Spinal cord (tissue), 10 donors: ENCODE measurements at places on chromosomes 6 and 20.

DNA sequence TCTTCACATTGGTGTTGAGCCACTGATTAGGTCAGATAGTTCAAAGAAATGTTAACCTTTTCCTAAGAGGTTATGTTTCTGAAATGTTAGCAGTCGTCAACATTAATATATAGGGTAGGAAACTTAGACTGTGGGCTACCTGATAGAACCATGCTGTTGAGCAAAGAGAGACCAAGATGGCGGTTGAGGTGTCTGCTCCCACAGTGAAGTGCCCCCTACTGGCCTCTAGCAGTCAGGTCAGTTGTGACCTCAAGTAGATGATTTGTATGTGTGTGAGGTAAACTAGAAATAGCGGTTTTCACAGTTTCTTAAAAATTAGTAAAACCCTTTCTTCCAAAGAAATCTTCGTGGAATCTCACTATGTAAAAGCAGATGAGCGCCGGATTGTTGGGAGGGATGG is 40.3 kb downstream of the MTHFD1L start:
- DNase-seq = no peak

DNA sequence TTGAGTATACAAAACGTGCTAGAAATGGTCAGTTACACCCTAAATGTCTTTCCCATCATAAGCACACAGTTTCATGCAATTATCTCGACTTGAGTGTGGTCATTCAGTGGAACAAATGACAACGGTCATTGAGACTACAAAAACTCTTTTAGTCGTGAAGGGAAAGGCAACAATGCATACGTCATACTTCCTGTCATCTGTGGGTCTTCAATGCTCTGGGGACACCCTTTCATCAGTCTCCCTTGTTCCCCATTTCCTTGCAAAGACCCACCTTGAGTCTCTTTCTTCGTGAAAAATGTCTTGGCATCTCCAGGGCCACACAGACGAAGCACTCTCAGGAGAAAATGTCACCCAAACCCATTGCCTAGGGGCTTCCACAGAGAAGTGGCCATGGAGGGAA is 238.5 kb downstream of the GMPR start:
- DNase-seq = no peak

DNA sequence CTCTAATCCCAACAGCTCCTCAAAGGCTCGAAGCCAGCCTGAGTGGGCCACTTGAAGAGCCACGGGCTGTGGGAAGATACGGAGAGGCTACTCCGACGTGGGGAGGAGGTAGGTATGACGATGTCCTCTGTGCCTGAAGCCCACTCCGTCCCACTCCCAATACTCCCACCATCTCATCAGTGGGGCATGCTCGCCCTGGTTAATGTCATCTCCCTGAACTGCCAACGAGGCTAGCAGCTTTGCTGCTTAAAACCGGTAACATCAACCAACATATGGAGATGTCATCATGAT is 11.1 kb downstream of the NRN1 start:
- DNase-seq = no peak

DNA sequence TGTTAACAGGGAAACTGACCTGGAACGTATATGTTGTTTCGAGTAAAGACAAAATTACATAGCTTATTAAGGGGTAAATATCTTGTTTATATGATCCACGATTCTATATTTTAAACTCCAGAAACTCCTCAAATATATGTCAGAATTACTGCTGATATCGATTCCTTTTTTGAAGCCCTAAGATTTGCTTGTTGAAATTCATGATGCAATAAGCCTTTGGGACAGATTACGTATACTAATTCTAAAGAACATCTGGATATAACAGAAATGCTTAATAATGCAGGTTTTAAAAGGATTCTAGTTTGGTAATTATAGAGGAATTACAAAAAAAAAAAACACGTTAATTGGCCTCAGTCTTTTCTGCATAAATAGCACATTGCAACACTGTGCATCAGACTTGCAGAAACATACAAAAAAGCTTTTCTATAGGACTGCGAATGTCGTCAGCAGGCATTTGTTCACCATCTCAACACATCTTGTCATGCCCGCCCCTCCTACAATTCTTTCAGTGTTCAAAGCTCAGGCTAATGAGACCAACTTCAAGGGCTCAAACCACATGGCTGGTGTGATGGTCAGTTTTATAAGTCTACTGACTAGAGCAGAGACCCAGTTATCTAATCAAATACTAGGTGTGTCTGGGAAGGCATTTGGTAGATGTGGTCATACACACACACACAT is 74.9 kb downstream of the AGPAT4 start:
- no peak for DNase-seq

DNA sequence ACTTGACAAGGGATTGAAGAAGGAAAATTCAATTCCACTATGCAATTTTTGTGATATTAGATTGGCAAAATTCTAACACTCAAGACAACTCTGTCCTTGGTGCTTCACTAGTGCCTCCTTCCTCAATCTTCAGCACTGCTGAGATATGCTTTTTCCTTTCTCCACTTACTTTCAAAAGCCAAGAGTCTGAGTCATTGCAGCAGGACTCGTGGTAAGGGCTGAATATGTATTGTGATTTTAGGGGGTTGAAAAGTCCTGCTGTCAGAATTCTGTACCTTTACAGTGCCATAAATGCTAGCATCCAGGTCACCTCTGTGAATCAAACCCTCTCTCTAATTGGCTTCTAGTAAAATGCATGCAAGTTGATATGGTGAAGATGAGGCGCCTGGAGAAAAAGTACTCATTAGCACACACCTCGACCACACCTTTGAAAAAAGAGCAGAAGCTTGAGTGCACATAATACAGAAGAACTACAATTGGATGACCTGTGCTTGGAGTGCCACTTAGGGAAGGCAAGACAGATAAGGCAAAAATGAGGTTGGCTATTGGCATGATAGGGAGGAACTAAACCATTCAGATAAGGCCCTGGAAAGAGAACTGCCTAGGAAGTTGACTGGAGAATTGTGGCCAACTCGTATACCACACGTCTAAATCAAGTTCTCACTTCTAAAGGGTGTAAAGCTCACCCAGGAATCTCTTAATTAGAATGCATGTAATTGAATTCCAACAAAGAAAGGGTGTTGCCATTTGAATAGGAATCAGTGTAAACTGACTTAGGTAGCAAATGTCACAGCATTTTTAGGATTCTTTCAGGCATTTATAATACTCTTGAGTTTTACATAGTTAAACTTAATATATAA is 43.6 kb upstream of the FAM83B start:
- DNase-seq = peak; percentile 23

GRCh38 chr20:32079655-32080109 is 27.6 kb downstream of the HCK start:
- no peak for DNase-seq

GRCh38 chr6:63805808-63806572 is 170.4 kb downstream of the PHF3 start:
- no peak for DNase-seq

GRCh38 chr6:156953127-156953478 is 175.9 kb downstream of the ARID1B start:
- no peak for DNase-seq

GRCh38 chr6:128739112-128739511 is 143.8 kb upstream of the LAMA2 start:
- DNase-seq = no peak

DNA sequence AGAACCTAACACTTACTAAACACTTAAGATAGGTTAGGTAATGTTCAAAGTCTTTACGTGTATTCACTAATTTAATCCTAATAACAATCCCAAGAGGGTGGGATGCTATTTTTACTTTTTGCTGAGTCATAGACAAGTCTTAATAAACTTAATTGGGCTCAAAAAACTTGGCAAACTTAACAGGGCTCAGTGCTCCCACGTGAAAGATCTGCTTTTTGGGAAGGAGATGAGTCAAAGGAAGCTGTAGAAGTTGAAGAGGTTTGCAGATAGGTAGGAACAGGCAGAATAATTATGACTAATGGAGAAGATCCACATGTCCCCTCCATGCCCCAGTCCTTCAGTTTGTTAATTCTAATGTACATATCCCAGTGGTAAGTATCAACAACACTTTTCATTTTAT is 44.5 kb upstream of the STMND1 start:
- no peak for DNase-seq

- DNase-seq = no peak
Measured at GRCh38 chr6:75830959-75831885, 82.2 kb downstream of the MYO6 start.

GRCh38 chr6:92989656-92990055 is 429.7 kb downstream of the EPHA7 start:
- DNase-seq = no peak

DNA sequence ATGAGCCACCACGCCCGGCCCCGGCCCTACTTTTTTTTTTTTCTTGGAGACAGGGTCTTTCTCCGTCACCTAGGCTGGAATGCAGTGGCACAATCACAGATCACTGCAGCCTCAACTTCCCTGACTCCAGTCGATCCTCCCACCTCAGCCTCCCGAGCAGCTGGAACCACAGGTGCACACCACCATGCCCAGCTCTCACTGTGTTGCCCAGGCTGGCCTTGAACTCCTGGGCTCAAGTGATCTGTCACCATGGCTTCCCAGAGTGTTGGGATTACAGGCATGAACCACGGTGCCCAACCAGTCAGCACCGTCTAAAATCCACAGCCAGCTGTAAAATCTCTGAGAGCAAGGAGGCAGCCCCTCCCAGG is 17.4 kb downstream of the SLC17A9 start:
- DNase-seq = no peak

GRCh38 chr6:71404145-71404966 is 115.7 kb downstream of the OGFRL1 start:
- DNase-seq = no peak

GRCh38 chr6:14660806-14661579 is 543.4 kb downstream of the CD83 start:
- peak; percentile 63 for DNase-seq

DNA sequence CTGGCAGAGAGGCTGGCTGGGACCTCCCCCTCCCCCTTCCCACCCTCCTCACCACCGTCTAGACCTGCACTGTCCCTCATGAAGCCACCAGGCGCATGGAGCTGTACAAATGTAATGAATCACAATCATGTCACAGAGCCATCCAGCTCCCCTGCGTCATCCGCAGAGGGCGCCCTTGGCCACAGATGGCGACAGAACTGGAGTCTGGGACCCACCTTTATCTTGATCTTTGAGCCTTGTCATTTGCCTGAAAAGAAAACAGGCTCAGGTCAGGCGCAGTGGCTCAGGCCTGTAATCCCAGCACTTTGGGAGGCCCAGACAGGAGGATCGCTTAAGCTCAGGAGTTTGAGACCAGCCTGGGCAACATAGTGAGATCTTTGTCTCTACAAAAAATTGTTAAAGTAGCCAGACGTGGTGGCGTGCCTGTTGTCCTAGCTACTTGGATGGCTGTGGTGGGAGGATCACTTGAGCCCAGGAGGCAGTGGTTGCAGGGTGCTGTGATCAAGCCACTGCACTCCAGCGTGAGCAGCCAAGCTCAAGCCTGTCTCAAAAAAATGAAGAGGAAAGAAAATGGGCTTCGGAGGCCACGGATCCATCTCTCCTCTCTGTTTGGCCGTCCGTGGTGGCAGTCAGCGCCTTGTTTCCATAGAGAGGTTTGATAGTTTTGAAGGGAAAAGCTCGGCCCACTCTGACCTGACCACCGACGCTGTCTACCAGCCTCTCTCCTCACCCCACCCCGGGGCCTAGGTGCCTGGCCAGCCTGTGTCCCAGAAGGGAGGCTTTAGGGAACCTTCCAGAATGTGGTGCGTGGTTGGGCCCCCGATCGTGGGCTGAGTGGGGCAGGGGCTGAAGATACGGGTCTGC is 6.2 kb downstream of the COL9A3 start:
- no peak for DNase-seq

DNA sequence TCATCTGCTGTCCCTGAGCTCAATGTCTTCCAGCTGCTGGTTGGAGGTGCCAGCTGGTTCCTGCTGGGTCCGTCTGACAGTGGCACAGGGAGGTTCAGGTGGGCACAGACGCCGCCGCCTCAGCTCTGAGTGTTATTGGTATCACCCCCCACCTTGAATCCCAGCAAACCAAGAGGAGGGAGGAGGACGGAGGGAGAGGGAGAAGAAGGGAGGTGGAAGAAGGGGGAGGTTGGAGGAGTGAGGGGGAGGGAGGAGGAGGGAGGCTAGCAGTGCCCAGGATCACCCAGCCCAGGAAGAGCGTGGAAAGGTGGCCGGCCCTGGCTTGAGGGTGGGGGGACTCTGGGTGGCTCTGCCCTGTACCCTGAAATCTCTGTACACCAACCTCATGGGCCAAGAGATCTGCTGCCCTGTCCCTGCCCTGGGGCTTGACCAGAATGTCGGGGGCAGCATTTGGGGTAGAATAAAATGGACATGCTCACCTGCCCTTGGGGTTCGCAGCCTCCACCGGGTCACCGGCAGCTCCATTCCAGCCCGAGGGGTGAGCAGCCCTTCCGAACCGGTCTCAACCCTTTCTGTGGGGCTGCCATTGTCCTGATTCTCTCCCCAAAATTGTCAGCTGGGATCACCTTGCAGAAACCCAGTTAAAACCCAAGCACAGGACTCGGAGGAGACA is 17.1 kb downstream of the NTSR1 start:
- DNase-seq = no peak

- DNase-seq = no peak
Measured at GRCh38 chr6:43718387-43719105, 31.0 kb upstream of the MRPS18A start.

DNA sequence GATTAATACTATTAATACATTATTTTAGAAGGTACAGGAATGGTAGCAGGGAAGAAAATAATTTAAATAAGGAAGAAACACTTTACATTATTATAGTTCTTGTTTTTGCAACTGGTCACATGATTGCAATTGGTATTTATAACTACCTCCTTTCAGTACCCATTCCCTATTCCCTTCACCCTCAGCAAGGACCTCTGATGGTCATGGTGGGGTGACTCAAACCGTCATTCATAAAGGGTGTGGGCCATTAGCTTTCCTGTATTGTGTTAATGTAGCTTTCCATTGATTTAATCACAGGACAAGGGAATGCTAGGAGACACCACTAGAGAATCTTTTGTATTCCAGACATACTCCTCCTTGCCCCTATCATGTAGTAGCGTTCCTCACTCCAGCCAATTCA is 47.2 kb upstream of the TMEM244 start:
- DNase-seq = no peak

DNA sequence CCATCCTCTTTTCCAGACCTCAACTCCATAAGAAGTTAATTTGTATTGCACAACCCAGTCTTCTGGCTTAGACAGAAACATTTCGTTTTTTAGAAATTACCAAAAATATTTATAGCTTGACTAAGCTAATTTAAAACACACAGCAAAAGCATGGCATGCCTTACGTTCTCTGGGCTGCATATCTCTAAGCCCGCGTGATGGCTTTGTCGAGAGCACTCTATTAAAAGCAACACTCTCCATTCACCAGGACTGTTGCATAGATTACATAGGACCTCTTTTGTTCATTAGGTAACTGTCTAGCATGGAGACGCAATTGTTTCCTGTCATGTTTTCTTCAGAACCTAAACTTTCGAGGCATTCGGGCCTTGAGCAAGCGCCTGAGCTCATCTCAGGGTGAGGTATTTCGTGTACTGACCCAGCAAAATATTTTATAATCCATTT is 104.5 kb downstream of the IBTK start:
- no peak for DNase-seq

GRCh38 chr6:163698086-163698485 is 283.6 kb downstream of the QKI start:
- DNase-seq = no peak
